ENCODE measurements at places on chromosomes 1 and 21. TPM values are rescaled to one million over a fixed set of nuclear protein-coding genes. Genes with fewer than 3 reads are reported as not detected.

DNA sequence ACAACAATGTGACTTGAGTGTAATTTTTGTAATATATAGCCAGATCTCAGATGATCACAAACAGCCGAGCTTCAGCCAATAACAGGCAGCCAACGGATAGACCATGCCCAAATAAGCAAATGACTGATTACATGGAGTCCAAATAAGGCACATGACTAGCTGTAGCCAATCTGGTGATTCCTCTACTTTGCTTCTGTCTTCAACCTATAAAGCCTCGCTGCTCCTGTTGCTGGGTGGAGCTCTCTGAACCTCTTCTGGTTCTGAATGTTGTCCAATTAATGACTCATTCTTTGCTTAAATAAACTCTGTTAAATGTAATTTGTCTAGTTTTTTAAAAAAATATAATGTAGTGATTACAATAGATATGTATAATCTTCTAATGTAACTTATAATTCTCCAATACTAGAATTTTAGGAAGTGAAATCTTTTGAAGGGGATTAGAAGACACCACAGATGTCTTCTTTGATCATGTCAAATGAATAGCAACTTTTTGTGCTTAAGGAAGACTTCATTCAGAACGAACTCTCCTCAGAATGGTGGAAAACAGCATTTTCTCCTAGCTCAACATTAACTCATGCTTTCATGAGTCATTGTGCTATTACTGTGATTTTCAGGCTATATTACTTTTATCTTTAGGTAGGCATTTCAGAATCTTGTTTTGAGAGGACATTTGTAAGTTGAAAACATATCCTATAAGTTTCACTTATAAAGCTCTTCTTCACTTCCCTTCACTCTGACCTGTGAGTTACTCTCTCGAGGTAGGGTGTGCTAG, 857.8 kb upstream of the B3GALT2 start:
- no peak for DNase-seq

DNA sequence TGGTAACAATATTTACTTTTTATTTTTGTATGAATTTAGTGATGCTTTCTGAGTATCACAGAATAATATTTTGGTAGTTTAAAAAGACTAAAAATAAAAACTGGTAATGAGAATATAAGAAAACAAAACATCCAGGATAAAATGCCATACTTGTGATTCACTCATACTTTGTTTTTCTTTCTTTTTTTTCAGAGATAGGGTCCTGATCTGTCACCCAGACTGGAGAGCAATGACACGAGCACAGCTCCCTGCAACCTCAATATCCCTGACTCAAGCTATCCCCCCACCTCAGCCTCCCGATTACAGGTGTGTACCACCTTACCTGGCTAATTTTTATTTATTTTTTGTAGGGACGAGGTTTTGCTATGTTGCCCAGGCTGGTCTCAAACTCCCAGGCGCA, 64.2 kb upstream of the ADAM30 start:
- DNase-seq: no peak

GRCh38 chr1:160209321-160210046, 4.3 kb downstream of the PEA15 start:
- DNase-seq: peak; percentile 53

GRCh38 chr1:233289676-233290075, 5.8 kb downstream of the PCNX2 start:
- peak; percentile 20 for DNase-seq

DNA sequence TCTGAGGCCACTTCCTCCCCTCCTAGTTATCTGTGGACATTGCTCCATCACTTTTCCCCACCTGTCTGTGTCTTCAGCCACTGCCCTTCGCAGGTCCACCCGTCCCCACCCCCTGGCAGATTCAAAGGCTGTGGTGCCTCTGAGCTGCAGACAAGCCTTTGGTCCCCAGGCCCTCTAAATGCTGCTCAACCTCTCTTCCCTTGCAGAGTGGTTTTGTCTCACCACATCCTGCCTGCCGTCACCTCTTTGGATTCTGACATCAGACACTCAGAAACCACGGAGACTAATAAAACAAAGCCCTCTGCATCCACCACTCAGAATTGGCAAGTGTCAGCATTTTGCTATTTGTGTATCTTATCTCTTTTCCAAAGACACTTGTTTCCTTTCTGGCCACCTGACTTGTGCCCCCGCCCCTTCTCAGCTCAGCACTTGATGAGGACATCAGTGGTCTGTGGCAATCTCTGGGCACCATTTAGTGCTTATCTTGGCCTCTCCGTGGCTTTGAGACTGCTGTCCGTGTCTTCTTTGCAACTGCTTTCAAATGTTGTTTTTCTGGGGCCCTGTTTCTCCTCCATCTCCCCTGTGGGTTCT, 7.7 kb downstream of the CNIH3 start:
- DNase-seq: no peak

GRCh38 chr1:161720422-161720821, 922 bp upstream of the FCRLB start:
- no peak for DNase-seq

DNA sequence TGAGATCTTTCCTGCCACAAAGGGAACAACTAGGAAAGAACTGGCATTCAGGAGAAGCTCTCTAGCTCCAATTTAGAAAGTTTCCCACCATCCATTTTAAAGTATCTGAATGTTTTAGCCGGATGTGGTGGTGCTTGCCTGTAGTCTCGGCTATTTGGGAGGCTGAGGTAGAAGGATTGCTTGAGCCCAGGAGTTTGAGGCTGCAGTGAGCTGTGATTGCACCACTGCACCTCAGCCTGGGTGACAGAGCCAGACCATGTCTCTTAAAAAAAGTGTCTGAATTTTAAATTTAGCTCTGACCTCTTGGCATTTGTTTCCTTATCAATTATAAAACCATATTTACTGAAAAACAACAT, 67.2 kb downstream of the RPAP2 start:
- no peak for DNase-seq

DNA sequence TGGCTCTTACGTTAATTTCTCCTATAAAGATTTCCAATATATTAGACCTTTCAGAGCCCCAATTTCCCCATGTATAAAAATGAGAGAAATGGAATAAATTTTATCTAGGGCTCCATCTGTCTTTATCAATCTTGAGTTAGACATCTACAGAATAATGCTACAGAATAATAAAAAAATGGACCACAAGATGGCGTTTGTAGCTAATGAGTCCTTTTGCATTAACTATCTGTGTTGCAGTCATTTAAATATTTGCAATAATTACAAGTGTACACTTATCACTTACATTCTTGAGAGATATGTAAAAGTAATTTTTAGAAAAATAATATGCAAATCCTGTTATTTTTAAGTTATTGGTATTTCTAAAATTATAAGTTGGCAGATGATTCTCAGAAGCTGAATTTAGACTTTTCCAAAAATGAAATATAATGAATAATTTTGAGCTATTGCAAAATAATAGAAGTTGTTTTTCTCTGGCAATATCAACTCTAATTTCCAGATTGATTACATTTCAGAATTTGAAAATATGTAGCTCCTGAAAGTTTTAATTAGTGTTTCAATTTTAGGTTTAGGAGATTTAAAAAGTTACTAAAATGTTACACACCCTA, 87.7 kb downstream of the SNX7 start:
- no peak for DNase-seq

- no peak for DNase-seq
Measured at GRCh38 chr1:94909486-94909885, 17.4 kb downstream of the CNN3 start.

BTG2 gene
- total RNA-seq: 160 TPM

DNA sequence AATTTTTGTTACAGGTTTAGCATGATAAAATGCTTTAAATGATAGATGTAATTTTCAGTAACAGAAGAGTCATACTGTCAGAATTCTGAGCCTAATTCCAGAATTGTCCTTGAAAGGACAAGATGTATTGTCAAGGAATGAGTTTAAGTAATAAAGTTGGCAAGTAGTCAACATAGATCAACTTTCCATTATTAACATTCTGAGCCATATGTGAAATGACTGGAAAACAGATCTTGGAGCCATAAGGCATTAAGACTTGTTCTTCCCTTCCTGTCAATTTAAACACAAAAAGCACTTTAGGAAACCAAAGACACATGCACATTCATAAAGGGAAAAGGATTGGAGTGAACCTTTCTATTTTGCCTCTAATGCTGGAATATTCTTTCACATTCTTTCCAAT, 107.0 kb downstream of the ODF2L start:
- DNase-seq: no peak

DNA sequence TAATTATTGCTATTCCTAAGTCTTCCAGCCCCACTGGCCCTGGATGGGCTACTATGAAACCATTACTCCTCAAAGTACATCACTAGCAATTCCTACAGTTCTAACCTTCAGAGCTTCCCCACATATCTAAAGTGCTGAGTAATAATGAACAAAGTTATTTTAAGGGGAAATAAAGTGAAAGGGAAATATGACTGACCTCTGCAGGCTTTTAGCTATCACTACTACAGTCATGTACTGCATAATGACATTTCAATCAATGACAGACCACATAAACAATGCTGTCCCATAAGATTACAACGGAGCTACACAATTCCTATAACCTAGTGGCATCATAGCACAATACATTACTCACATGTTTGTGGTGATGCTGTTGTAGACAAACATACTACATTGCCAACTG, 32.5 kb upstream of the ASPM start:
- no peak for DNase-seq

GRCh38 chr21:46065215-46065913, 32.5 kb upstream of the COL6A2 start:
- DNase-seq: peak; percentile 28

DNA sequence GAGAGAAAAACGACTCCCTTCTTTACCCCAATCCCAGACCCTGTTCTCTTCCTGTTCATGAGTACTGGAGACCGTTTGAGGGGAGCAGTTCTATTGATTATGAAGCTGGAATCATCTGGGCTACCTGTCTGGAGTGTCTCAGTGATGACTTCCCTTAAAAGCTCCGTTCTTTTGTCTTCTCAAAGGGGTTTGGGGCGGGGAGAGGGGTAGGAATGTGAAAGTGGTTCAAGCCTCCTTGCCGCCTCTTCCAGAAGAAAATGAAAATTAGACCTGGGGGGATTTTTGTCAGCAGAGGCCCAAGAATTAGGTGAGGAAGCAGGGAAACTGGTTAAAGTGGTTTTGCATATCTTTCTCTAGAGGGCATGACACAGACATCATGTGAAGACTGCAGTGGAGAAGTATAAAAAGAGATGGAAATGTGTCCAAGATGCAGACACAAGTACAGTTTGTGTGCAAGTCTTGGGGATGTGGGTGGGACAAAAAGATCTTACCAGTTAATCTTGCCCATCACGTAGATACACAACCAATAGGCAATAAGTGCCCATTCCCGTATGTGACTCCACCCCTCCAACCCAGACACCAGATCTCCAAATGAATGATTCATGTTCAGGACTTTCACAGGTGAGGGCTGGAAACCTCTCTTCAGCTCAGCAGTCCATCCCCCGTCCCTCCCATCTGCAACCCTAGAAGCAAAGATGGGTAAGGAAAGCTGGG, 470 bp upstream of the MTMR11 start:
- DNase-seq: peak; percentile 30

GRCh38 chr1:228500143-228500734, 13.1 kb downstream of the RNF187 start:
- no peak for DNase-seq

DNA sequence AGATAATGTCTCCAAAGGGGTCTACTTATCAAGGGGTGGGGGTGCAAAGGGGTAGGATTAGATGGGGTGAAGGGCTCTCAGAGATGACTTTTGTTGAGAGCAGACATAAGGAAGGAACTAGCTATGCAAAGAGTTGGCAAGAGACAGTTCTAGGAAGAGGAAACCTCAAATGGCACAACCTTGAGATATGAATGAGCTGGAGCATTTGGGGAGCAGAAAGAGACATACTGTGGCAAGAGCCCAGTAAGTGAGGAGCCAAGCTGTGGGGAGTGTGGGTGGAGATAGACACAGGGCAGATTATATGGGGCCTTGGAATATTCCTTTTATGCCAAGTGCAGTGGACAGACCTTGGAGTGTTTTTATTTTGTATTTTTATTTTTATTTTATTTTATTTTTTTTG, 84.8 kb upstream of the BTG3 start:
- DNase-seq: no peak

TRIM45 gene
- total RNA-seq: 7.5 TPM

GRCh38 chr21:33063907-33064622, 5.9 kb upstream of the OLIG1 start:
- no peak for DNase-seq

GRCh38 chr1:22108339-22109105, 34.4 kb downstream of the WNT4 start:
- DNase-seq: no peak

- no peak for DNase-seq
Measured at GRCh38 chr1:162741574-162741973, 48.9 kb upstream of the HSD17B7 start.

- no peak for DNase-seq
Measured at GRCh38 chr1:47257224-47257623, 25.2 kb upstream of the TAL1 start.

GRCh38 chr1:199815947-199816346, 211.6 kb upstream of the NR5A2 start:
- DNase-seq: no peak

WNT2B gene
- 3.9 TPM for total RNA-seq

DNA sequence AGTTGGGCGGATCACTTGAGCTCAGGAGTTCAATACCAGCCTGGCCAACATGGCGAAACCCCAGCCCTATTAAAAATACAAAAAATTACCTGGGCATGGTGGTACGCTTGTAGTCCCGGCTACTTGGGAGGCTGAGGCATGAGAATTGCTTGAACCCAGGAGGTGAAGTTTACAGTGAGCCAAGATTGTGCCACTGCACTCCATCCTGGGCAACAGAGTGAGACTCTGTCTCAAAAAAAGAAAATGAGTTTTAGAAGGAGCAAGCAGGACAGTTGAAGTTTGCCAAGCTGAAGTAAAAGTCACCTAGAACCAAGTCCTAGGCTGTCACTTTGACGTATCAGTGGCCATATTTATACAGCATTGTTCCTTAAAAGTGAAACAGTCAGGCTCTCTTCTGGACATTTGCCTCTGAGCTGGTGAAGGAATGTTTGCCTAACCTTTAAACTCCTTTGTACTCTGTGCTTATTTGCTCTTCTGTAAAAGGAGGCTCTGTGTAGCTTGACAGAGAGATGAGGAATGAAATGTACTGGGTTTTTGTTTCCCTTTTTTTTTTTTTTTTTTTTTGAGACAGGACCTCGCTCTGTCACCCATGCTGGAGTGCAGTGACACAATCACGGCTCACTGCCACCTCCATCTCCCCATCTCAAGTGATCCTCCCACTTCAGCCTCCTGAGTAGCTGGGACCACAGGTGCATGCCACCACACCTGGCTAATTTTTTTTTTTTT, 2.8 kb downstream of the RAB4A start:
- peak; percentile 43 for DNase-seq

THEMIS2 gene
- 21.0 TPM for total RNA-seq

EMC1 gene
- total RNA-seq: 15.3 TPM

DNA sequence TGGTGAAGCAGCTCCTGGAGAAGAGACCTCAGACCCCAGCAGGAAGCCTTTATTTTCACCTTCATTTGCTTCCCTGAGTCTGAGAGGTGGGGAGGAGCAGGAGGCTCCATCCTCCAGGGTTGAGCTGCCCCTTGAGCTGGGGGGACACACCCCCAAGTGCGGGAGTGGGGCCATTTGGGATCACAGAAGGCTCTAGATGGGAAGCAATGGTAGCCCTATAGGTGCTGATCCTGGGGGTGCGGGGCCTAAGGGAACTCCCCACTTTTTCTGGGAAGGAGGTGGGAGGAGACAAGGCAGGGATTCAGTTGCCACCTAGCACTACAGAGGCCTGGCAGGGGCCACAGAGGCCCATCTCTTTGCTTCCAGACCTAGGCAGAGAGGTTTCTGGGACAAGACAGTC, 247.9 kb upstream of the CSF3R start:
- DNase-seq: no peak

GRCh38 chr1:9009438-9010370, 16.5 kb downstream of the SLC2A7 start:
- no peak for DNase-seq

Measured in body of pancreas (tissue), 4 donors.